ENCODE measurements at places on chromosomes 16 and 17. TPM values are rescaled to one million over a fixed set of nuclear protein-coding genes. Genes with fewer than 3 reads are reported as not detected.

The HEATR3 gene
- total RNA-seq: 16.0 TPM

The ITGB3 gene
- total RNA-seq: 1.5 TPM

The CDH1 gene
- total RNA-seq: 214 TPM

The ANKS3 gene
- total RNA-seq: 46.6 TPM

The MT1E gene
- not detected for total RNA-seq

The CFAP97D1 gene
- total RNA-seq: 0.07 TPM

The MT4 gene
- total RNA-seq: not detected

The TBC1D26 gene
- total RNA-seq: 2.8 TPM

The NPIPA3 gene
- 4.5 TPM for total RNA-seq

The TIGD7 gene
- 6.9 TPM for total RNA-seq

The KRT39 gene
- total RNA-seq: not detected

DNA sequence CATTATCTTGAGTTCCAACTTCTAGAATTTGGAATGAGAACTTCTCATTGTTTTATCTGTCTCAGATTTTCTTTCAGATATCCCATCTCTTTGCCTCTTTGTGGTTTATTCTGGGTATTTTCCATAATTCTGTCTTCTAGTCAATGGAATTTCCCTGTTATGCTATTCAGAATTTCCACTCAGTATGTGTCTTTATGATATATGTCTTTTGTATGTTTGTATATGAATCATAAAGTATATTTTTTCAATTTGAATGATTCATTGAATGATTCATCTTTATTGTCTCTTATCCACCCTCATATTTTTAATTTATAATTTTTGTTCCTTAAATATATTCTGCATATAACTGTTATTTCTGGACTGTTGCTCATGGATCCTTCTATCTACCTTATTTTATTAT, 729.7 kb upstream of the GOT2 start:
- H3K4me3 ChIP-seq: no peak overlapping the region
- no peaks in the 10 kb centered on the region for H3K36me3 ChIP-seq
- H3K27ac ChIP-seq: no peak overlapping the region
- H3K4me1 ChIP-seq: no peaks in the 10 kb centered on the region

GRCh38 chr16:25817876-25818275, 126.1 kb downstream of the HS3ST4 start:
- H3K27ac ChIP-seq: no peak overlapping the region
- H3K4me3 ChIP-seq: no peak overlapping the region
- H3K27me3 ChIP-seq: no peaks in the 10 kb centered on the region
- no peaks in the 10 kb centered on the region for H3K36me3 ChIP-seq
- no peaks in the 10 kb centered on the region for H3K4me1 ChIP-seq
- no peak for DNase-seq

- no peaks in the 10 kb centered on the region for H3K36me3 ChIP-seq
- peak overlapping the region; percentile 8 for H3K27ac ChIP-seq
- peaks cover 32% of the 10 kb centered on the region for H3K4me1 ChIP-seq
- H3K27me3 ChIP-seq: no peaks in the 10 kb centered on the region
Measured at GRCh38 chr17:81324851-81325713, 30.0 kb upstream of the SLC38A10 start.

DNA sequence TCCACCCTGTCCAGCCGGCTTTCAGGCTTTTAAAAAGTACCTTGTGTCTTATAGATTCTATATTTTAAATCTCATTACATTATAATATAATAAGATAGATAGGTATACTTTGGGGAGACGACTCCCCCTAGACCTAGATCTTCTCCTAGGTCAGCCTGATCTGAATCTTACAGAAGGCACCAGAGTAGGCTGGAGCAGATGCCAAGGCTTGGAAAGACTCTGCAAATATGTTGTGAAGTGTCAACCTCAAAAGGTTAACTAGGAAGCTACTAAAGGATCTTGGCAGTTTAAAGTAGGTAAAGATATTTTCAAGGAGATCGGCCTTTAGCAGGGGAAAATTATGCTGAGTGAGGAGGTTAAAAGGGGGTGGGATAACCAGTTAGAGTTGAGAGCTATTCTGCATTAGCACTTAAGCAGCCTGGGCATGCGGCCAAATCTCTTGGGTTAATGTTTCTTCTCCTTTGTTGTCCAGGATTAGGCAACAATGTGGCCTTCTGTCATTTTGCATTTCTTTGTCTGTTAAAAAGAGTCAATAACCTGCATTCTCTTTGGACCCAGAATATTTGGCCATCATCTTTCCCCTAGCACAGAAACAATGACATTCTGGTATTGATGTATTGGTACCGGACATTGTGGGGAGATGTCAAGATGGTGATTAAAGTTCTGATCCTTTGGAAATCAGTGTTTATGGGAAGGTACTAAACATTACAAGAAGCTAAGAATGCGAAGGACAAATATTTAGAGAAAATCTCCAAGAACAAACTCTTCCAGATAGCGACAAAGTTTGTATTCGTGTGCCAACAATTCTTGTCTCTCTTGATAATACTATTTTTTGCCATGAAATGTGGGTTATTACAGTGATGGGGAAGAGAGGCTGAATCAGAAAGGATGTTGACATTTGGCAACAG, 51.2 kb upstream of the DHX40 start:
- peak overlapping the region; percentile 71 for H3K27ac ChIP-seq
- no peaks in the 10 kb centered on the region for H3K27me3 ChIP-seq
- peaks cover 18% of the 10 kb centered on the region for H3K4me1 ChIP-seq
- peak; percentile 60 for DNase-seq

DNA sequence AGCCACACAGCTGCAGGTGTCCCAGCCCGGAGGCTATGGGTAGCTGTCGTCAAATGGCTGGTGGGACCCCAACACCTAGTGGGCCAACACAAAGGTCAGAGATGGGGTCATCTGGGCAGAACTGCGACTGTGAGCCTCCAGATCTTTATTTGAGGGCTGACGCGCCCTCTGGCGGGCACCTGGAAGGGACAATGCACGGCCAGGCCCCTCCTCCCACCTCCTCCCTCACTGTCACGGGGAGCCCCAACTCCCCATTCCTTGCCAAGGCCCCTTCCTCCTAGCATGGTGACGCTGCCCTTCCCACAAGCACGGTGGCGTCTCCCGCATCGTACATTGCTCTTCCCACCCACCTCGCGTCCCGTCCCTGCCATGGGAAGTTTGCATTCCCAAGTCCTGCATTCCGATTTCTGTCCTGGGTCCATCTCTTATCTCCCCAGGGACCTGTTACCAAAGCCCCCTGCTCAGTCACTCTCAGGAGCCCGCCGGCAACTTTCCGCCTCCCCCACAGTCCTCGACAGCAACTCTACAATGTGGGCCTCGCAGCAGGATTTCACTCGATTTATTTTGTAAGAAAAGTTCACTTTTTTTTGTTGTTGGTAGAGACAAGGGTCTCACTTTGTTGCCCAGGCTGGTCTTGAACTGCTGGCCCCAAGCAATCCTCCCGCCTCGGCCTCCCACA, 1.0 kb downstream of the TLE7 start:
- peaks cover 11% of the 10 kb centered on the region for H3K36me3 ChIP-seq
- H3K27me3 ChIP-seq: peaks cover 46% of the 10 kb centered on the region
- H3K27ac ChIP-seq: no peak overlapping the region
- no peak overlapping the region for H3K4me3 ChIP-seq
- no peak for DNase-seq
- H3K4me1 ChIP-seq: no peaks in the 10 kb centered on the region

- no peaks in the 10 kb centered on the region for H3K36me3 ChIP-seq
- peaks cover 34% of the 10 kb centered on the region for H3K4me1 ChIP-seq
- H3K27me3 ChIP-seq: no peaks in the 10 kb centered on the region
- no peak overlapping the region for H3K4me3 ChIP-seq
- H3K27ac ChIP-seq: peak overlapping the region; percentile 57
Measured at GRCh38 chr16:85014311-85014710, 3.0 kb upstream of the ZDHHC7 start.

- no peak for DNase-seq
- no peaks in the 10 kb centered on the region for H3K27me3 ChIP-seq
- peaks cover 59% of the 10 kb centered on the region for H3K4me1 ChIP-seq
- no peaks in the 10 kb centered on the region for H3K36me3 ChIP-seq
Measured at GRCh38 chr17:79988185-79988971, 47.3 kb downstream of the TBC1D16 start.

DNA sequence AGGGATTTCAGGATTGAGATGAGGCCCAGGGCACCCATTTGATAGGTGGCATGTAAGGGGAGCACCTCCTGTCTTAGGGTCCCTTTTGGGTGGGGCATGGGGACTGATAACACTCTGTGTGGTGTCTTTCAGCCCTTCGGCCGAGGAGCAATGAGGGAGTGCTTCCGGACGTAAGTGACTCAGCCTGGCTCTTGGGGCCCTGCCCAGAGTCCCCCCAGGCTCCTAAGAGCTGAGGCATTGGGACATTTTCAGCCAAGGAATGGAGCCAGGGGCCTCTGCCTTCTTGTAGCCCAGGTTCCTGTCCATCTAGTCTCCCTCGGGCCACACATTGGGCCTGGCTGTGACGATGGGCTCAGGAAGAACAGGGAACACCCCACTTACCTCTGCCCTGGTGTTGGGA, 44.4 kb downstream of the EEF2K start:
- DNase-seq: no peak
- no peak overlapping the region for H3K27ac ChIP-seq
- H3K27me3 ChIP-seq: no peaks in the 10 kb centered on the region

DNA sequence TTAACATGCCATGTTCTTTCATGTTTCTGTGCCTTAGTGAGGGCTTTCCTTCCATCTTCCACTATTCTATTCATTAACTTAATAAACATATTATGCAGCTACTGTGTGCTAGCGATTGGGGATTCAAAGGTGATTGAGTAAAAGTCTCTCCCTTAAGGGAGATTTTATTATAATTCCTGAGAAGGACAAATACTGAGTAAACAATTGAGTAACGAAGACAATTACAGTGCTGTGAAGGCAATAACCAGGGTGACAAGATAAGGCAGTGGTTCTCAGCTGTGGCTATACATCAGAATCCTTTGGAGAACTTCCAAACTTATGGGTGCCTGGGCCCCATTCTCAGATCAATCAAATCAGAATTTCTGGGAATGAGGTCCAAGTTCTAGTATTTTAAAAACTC, 353.3 kb downstream of the CA10 start:
- no peaks in the 10 kb centered on the region for H3K4me1 ChIP-seq
- no peak overlapping the region for H3K4me3 ChIP-seq
- no peak overlapping the region for H3K27ac ChIP-seq
- DNase-seq: no peak
- H3K36me3 ChIP-seq: no peaks in the 10 kb centered on the region
- peaks cover 43% of the 10 kb centered on the region for H3K27me3 ChIP-seq

GRCh38 chr16:87132361-87133014, 184.7 kb downstream of the C16orf95 start:
- peaks cover 14% of the 10 kb centered on the region for H3K4me1 ChIP-seq
- peaks cover 4% of the 10 kb centered on the region for H3K36me3 ChIP-seq
- H3K27ac ChIP-seq: peak overlapping the region; percentile 41
- DNase-seq: no peak

DNA sequence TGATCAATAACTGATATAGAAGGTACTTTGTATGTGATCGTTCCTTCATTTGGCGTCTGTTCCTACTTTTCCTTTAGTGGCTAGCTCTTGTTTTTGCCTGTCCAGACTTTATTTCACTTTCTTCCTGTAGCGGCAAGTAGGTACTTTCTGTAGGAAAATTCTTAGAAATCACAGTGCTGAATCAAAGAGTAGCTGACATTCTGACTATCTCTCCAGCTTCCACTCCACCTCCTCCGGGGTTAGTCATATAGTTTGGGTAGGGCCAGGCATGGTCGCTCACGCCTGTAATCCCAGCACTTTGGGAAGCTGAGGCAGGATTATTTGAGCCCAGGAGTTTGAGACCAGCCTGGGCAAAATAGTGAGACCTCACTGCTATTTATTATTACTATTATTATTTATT, 29.9 kb upstream of the PAFAH1B1 start:
- H3K27ac ChIP-seq: peak overlapping the region; percentile 83
- DNase-seq: no peak
- H3K27me3 ChIP-seq: no peaks in the 10 kb centered on the region

- H3K27ac ChIP-seq: peak overlapping the region; percentile 76
- H3K36me3 ChIP-seq: peaks cover 2% of the 10 kb centered on the region
- peaks cover 5% of the 10 kb centered on the region for H3K4me1 ChIP-seq
- no peaks in the 10 kb centered on the region for H3K27me3 ChIP-seq
- peak overlapping the region; percentile 91 for H3K4me3 ChIP-seq
- DNase-seq: no peak
Measured at GRCh38 chr16:74984194-74984528, 762 bp downstream of the WDR59 start.

DNA sequence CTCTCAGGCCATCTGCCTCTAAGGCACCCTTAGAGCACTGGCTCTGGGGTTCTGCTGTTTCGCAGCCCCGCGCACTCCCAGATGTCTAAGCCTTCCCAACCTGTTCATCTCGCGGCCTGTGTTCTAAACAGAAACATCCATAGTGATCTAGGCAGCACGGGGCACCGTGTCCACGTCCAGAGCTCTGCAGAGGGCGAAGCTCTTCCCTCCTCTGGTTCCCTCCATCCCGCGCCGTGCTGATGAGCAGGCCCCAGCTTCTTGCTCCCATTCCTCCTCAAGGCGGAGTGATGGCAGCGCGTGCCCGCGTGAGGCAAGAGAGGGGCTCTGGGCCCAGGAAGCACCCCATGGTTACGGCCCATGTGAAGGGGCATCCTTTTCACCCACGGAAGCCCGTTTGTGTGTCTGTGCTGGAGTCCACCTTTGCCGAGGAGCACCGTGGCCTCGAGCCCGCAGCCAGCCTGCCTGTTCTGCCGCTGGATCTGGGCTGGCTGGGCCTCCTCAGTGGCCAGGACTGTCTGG, 3.6 kb downstream of the SPIRE2 start:
- H3K4me1 ChIP-seq: peaks cover 10% of the 10 kb centered on the region
- peaks cover 3% of the 10 kb centered on the region for H3K27me3 ChIP-seq
- no peak for DNase-seq
- H3K27ac ChIP-seq: no peak overlapping the region
- H3K4me3 ChIP-seq: no peak overlapping the region

- H3K4me3 ChIP-seq: no peak overlapping the region
- no peak for DNase-seq
- H3K27ac ChIP-seq: no peak overlapping the region
Measured at GRCh38 chr16:89039756-89040155, 53.9 kb upstream of the ACSF3 start.

GRCh38 chr16:26963109-26963508, 103.6 kb upstream of the C16orf82 start:
- H3K4me3 ChIP-seq: no peak overlapping the region
- DNase-seq: no peak
- peaks cover 44% of the 10 kb centered on the region for H3K27me3 ChIP-seq

DNA sequence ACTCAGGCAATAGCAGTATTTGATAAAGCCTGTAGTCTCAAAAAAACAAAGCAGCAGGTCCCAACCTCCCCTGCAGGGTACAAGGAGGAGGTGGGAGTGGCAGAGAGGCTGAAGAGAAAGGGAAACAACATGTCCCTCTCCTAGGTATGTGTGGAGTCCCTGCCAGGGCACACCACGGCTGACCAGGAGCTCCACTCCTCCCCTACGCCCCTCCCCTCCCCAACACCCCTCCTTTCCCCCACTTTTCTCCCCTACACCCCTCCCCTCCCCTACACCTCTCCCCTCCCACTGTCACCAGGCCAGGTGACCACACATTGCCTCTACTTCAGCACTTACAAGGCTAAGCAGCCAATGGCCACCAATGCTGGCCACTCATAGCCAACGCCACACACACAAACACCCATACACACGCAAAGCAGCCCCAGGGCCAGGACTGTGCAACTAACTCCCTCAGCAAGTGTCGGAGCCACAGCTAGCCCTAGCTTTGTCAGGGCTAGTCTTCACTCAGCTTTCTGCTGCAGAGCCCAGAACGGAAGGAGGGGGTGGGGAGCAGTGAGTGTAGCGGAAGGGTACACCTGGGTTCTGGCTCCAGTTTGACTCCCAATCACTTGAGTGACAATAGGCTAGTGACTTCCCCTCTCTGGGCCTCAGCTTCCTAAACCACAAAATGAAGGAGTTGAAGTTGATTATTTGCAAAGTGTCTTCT, 8.2 kb downstream of the CAVIN1 start:
- peaks cover 5% of the 10 kb centered on the region for H3K27me3 ChIP-seq
- no peak overlapping the region for H3K27ac ChIP-seq
- DNase-seq: no peak
- no peak overlapping the region for H3K4me3 ChIP-seq
- H3K36me3 ChIP-seq: no peaks in the 10 kb centered on the region
- H3K4me1 ChIP-seq: peaks cover 4% of the 10 kb centered on the region

All from mesothelial cell of epicardium (in vitro differentiated cells).